Activated CD4-positive, alpha-beta T cell treated with anti-CD3 and anti-CD28 coated beads, Interleukin-2, amount 50 U/mL, for 24 hours (primary cell): ENCODE measurements at places on chromosomes 2 and 18.

DNA sequence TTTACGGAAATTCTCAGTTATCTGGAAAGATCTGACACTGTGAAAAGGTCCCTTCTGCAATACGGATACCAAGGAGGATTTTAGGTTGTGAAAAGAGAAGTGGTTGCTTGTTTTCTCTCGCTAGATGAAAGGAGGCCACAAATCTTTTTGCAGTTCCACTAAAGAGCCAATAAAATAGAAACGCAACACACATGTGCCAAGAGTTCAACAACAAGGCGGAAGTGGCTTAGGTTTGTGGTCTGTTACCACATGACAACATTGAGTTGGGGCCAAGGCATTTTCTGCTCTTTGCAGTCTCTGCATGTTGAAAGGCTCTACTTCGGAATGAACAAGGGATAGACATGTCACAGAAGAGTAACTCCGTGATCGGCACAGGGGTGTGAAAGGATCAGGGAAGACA is 115.7 kb upstream of the OSR1 start:
- no peak for DNase-seq

DNA sequence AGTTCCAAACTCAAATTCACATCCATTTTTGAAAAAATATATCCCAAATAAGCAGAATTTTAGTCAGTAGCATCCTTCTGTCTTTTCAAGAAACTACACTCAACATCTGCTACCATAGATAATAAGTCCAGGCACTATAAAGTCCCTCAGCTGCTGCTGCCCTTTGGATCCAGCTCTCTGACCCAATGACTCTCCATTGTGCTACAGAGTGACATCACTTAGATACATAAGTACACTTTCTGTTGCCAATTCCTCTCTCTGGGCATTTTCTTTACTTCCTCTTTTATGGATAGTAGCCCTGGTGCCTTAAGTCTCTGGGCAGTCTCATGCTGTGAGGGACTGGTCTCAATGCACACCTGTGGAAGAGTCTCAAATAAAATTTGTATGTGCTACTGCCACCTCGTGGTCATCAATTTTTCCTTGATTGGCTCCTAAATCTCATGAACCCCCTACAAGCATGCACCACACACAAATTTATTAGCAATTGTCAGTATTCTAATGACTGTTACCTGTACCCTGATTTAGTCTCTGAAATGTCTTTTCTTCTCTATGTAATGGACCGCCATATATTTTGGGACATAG is 219.2 kb downstream of the LRP1B start:
- DNase-seq = no peak

GRCh38 chr18:30280861-30281470 is 761.6 kb downstream of the DSC3 start:
- no peak for DNase-seq

DNA sequence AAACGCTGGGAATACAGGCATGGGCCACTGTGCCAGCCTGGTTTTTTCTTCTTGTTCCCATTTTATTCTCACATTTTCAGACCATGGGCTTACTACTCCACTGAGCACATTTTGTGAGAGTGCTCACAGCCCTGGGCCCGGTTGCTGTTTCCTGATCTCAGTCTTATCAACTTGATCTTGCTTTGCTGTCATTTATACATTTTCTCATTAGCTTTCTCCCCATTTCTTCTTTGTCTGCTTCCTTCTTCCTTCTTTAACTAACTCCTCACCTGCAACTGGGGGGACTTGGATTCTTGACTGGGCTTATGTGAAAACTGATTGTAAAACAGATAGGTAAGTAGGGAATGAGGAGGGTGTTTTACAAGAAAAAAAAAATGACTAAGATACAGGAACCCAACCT is 117.3 kb downstream of the PLB1 start:
- no peak for DNase-seq

DNA sequence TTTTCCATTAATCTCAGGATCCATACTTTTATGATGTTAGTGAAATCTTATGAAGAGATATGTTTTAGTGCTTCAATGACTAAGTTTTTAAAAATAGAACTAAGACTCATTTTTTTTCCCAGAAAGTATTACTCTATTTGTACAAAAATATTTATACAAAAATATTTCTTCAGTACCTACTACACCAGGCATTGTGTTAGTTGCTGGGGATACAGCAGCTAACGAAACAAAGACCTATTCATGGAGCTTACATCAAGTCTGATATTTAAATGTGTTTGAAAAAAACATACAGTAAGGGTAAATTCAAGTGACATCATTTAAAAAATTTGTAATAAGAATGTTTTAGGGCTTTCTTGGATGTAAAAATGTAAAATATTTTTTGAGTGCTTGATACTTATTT is 11.6 kb downstream of the VAPA start:
- no peak for DNase-seq

DNA sequence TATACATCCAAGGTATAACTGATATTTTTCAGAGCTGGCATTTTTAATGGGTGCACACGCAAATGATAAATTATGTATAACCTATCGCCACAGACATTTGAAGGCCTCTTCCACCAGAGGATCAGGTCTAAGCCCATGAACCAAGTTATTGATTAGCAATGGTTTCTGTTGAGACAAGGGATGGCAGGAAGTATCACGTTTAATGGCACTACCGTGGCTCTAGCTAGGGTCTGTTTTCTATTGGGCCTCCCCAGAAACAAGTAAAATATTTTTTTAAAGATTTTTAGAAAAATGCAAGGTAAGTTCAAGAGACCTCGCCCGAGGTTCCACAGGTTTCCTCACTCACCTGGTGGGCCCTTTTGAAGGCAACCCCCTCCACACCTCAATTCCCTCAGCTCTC is 667 bp downstream of the GFPT1 start:
- no peak for DNase-seq

DNA sequence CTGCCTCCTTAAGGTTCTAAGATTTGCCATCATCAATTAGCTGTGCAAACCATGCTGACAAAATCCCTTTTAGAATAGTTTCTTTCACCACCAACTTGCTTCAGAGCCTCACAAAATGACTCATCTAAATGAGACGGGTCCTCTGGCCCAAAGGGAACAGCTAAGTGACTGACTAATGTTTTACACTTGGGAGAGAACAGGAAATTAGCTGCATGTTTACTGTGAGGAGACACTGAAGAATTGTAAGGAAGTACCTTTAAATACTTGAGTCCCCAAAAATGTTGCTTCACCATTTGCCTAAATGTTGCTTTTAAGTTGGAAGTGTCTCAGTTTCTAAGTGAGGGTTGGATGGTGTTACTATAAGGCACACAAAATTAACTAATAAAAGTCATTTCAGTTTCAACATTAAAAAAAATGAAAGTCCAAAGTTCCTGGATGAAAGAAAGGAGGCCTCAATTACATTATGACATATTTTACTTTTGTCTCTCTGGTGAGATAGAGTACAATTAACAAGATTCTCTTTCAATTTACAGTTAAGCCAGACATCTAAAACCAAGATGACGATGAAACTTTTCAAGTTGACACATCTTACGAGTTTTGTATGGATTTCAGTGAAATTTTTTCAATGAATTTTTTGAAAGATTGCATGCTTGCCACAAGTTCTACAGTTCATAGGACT is 229.1 kb upstream of the FN1 start:
- DNase-seq = no peak

GRCh38 chr2:145860083-145860482 is 1340.2 kb upstream of the ZEB2 start:
- no peak for DNase-seq

DNA sequence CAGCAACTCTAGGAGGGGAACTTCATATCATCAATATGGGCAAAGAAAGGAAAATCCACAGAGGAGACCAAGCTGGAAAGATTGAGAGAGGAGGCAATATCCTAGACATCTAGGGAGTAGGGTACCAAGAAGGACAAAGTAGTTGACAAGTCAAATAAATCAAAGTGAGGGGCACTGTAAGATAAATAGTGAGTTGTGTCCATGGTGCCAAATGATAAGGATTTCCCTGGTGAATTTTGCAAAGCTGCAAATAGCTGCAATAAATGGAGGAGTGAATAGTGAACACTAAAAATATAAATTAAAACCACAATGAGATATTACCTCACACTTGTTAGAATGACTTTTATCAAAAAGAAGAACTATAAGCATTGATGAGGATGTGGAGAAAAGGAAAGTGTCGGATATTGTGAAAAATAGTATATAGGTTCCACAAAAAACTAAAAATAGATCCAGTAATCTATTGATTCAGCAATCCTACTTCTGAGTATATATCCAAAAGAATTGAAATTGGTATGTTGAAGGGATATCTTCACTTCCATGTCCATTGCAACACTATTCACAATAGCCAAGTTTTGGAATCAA is 258.2 kb upstream of the FN1 start:
- no peak for DNase-seq

DNA sequence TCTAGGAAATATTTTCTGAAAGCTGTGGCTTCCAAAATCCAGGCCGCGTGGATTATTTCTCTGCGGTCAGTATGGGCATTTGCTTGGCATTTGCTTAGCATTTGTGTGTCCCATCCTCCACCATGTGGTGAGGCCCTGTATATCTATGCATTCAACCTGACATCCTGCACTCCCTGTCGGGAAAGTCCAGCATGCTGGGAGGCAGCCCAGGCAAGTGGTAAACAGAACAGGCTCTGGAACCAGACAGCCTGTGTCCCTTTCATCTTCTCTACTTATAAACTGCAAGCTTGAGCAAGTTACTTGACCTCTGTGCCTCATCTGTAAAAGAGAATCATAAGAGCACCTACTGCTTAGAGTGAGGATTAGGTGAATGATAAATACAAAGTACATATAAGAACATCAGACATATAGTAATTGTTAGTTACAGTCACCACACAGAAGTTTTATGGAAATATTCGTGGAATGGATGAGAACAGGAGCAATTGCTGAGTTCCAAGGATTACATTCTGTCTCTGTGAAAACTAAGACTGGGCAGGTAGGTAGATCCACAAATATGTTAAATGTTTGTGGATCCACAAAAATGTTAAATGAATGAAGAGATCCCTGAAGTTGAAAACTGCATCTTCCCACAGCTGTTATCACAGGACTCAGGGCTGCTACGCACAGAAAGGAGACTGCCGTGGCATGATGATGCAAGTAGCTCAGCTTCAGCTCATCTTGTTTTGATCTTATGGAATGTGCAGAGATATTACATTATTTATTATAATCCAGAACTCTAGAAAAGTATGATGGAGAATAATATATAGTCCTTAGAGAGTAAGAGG is 317.0 kb upstream of the MMADHC start:
- no peak for DNase-seq

- no peak for DNase-seq
Observed at GRCh38 chr18:21359746-21360145, 117.7 kb downstream of the GREB1L start.

- DNase-seq = no peak
Observed at GRCh38 chr2:150060341-150060740, 427.1 kb downstream of the RND3 start.

- DNase-seq = no peak
Observed at GRCh38 chr2:144796164-144796563, 276.2 kb upstream of the ZEB2 start.
